ENCODE measurements at places on chromosomes 3 and 15.
A peak's percentile ranks its signal among the peaks of the same experiment; 100 is the strongest.

DNA sequence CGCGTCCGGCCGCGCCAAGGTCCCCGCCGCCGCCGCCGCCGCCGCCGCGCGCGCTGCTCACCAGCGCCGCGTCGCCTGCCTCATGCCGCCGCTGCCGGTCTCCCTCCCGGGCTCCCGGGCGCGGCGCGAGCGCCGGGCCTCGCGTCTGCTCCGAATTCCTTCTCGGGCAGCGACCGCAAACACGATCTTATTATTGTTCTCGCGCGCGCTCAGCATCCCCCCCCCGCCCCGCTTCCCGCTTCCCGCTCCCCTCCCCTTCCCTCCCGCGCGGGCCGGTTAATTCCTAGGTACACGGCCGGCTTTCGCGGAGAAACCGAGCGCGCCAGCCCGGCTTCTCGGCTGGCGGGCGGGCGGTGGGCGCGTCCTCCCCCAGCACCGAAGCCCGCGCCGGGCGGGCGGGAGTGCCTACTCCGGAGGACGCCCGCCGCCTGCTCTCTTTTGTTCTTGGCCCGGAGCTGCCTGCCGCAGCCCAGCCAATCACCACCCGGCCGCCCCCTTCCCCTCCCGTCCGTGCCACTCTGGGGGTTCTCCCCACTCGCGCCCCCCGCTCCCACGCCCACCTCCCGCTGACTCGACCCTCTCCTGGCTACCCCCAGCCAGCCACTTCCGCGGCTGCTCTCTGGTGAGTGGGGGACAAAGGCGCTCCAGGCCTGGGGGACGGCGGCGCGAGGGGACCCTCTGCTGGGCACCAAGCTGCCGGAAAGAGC lies at the start of gene HDGFL3:
Gene HDGFL3, minus strand, starts transcription at position 164 of the 707 bp plus-strand sequence. CDS start 409 bp downstream, outside the sequence.
- DNase-seq = no peak

DNA sequence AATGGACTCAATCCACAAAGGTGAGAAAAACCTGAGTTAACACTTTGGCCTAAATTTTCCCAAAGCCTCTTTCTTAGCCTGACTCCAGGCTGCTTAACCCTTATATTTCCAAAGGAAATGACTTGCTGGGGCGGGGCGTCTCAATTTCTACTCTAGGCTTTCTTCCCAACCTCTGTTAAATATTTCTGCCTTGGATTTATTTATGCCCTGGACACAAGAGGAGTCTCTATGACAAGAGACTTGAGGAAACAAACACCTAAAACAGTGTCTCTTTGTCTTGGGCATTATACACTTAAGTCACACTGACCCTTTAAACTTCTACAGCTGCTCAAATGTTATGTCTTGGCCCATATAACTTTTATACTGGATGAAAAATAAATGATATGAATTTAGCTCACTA lies 28.3 kb upstream of the AP4E1 start:
- DNase-seq = no peak

- DNase-seq = peak; percentile 41
Observed at GRCh38 chr3:84965141-84965540, 6.4 kb downstream of the CADM2 start.

DNA sequence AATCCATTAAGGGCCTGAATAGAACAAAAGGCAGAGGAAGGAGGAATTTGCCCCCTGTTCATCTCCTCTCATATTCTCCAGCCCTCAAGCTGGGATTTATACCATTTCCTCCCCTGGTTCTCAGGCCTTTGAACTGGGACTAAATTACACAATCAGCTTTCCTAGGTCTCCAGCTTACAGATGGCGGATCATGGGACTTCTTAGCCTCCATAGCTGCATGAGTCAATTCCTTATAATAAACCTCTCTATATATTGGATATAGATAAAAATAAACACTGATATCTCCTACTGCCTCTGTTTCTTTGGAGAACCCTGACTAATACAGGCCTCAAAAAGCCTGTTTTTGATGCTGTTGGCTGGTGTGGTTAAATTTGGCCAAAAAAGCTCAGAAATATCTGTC lies 84.5 kb upstream of the TMEM108 start:
- DNase-seq = no peak

DNA sequence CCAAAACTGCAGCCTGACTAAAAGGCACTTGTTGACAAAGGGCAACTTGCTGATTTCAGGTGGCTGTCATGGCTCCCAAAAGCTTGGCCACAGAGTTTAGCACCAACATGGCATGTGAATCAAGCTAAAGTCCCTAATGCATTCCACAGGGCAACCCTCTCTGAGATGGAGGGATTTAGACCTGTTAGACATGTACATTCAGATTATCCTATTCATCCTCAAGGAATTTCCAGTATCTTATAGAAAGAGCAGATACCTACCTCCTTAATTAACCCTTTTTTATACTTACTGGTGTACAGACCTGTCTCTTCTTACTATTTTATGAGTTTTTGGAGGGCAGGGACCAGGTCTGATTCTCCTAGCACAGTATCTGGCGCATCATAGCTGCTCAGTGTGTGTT lies 31.3 kb downstream of the ACP3 start:
- no peak for DNase-seq

GRCh38 chr3:10085738-10086137 lies 22.3 kb downstream of the FANCD2OS start:
- DNase-seq = no peak

DNA sequence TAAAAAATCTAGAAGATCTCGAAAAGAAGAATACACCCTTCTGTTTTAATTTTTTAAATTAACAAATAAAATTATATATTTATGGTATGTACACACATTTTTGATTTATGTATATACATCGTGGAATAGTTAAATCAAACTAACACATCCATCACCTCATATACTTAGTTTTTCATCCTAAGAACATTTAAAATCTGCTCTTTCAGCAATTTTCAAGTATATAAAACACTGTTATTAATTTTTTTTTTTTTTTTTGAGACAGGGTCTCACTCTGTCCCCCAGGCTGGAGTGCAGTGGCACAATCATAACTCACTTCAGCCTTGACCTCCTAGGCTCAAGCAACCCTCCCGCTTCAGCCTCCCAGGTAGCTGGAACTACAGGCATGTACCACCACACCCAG lies 32.8 kb upstream of the ACAP2 start:
- DNase-seq = no peak

DNA sequence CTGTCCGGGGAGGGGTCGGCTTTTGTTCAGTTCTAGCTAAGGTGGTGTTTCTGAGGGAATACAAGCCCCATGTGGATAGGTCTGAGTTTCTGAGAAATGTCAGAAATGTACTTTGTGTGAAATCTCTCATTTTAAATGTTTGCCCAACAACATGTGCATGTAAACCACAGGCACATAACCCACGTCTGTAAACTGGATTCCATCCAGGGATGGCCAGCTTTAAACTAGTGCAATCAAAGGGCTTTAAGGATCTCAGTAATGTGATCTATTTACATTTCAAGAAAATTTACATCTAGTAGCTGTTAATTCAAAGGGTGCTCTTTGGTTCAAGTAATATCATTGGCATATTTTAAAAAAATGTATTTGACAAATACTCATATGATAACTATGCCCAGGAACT lies 52.0 kb downstream of the POLR2M start:
- no peak for DNase-seq

- DNase-seq = no peak
Observed at GRCh38 chr15:64197425-64197824, 34.6 kb upstream of the PPIB start.

DNA sequence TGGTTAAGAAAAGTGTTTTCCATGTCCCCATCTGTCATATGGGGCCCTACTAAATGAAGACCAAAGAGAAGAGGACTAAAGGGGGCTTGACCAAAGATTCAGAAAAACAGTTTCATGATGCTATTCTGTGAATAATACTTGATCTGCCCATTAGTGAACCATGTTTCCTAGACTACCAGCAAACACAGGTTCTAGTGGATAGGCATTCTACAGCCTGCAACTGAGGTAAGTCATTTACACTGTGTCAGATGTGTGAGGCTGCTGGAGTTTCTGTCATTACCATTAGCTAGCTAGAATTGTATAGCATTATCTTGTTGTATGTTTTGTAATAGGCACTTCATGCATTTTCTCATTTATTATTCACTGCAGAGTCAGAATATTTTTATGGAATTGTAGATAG lies 6.6 kb downstream of the GPR171 start:
- DNase-seq = no peak

DNA sequence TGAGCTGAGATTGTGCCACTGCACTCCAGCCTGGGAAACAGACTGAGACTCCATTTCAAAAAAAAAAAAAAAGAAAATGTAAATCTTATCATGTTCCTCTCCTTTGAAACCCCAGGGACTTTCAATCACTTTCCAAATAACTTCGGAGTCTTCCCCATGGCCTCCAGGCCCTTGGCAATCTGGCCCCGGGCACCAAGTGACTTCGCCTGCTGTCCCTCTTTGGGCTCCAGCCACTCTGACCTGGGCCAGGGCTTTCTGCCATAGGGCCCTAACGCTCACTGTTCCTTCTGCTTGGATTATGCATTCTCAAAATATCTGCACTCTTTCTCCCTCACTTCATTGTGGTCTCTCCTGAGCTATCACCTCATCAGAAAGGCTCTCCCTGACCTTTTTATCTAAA lies 260.9 kb downstream of the KLF13 start:
- DNase-seq = no peak

DNA sequence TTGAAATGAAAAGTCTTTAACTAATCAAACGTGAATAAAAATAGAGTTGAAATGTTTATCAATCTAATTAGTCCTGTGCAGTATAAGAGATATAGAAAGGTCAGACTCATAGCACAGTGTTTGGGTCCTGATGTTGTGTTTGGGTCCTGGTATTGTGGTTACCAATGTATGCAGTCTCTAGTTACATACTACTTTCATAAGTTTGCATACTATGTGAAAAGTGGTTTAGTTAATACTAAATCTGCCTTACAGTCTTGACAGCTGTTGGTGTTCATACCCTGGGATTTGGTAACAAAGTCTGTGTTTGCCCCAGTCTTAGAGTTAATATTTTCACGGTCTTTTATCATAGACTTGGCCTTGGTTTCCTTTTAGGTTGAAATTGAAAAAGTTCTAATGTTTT lies 41.7 kb downstream of the KIF15 start:
- DNase-seq = no peak

GRCh38 chr3:127418560-127419147 lies 130.8 kb upstream of the PRR20G start:
- no peak for DNase-seq

DNA sequence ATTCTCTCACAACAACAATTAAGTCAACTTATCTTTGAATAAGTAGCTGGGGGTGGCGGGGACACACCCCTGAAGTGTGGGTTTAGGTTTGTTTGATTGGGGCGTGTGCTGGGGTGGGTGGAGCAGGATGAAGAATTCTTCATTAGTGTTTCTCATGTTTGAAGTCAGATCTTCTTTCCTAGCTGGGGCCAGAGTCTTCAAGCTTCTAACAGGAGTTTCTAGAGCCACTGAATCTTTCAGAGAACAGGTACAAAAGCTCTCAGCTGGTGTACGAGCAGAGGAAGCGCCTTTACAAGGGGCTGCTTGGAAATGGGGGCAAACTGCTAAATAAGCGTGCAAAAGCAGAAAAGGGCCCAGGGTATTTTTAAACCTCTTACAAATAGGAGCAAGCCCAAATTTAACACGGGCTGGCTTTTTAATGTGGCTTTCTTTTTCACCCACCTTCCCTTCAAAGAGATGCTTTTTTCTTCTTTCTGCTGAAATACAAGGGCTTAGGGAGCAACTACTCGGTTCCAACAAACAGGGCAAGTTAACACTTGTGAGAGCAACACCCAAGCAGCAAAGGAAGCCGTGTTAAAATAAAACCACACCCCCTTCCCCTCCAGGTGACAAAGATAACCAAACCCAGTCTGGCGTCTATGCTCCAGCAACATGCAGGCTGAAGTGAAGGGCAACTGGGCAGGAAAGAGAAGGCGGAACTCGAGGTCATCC lies 86.9 kb upstream of the RASGRP1 start:
- no peak for DNase-seq

DNA sequence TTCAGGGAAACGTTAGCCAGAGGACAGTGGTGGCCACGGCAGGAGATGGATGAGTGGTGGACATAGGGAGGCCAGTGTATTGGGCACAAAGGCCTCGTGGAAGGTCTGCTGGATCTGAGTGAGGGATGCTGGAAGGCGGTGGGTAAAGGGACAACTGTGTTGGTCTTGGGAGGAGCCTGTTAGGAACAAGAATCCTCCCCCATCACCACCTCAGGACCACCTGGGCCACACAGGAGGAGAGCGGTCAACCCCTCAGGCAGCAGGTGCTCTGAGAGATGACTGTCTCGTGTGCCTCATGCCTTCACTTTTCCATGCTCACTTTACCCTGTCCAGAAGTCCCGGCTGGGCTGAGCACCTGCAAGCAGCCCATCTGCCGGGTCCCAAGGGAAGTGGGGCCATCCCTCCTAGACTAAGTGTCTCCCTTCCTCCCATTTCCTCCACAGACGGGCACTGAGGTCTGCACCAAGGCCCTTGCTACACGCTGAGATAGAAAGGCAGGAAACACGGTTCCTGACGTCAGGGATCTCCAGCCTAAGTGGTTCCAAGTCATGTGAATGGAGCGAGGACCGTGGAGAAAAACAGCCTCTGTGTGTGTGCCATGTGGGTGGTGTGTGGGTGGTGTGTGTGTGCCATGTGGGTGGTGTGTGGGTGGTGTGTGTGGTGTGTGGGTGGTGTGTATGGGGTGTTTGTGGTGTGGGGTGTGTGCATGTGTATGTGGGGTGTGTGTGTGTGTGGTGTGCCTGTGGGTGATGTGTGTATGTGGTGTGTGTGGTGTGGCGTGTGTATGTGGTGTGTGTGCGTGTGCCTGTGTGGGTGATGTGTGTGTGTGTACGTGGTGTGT lies 47.8 kb upstream of the CTSH start:
- DNase-seq = no peak

DNA sequence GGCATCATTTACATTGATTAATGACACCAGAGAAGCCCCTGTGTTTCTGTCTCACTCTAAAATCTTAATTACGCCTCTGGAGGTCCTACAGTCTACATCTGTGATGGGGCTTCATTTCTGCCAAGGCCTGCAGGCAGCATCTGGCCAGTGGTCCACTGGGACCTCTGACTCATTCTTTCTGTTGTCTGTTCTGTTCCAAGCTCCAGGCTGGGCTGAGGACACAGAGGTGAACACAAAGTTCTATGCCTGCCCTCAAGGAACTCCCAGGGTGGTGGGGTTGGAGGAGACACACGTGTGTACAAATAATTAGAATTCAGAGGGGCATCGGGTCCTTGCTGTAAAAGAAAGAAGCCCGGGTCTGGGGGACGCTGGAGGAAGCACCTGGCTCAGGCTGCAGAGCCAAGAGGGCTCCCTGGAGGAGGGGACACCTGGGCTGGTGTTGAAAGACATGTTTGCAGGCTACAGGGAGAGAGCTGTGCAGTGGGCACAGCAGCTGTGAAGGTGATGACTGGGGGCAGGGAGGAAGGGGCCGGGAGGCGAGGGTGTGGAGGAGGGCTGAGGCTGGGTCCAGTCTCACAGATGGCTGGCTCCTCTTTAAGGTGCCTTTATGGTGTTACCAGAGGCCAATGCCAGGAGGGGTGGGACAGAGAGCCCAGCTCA lies 103.3 kb upstream of the PRR23E start:
- no peak for DNase-seq

GRCh38 chr15:84634228-84634837 lies 19.8 kb downstream of the WDR73 start:
- no peak for DNase-seq

DNA sequence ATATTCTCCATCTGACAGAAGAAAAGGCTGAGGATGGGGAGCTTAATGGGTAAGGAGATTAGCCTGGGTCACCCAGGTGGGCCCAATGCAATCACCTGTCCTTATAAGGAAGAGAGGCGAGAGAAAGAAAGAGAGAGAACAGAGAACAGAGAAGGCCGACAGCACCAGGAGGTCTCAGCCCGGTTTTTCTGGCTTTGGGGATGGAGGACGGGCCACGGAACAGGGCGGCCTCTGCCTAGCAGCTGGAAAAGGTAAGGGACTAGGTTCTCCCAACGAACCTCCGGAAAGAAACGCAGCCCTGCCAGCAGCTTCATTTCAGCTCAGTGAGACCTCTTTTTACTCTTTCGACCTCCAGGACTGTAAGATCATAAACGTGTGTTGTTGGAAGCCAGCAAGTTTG lies 196.0 kb upstream of the LYSMD4 start:
- no peak for DNase-seq

Measured in NCI-H510A treated with DMSO at 0.1 percent for 48 hours (cell line).